Cortex of kidney (tissue), 1 donor: ENCODE measurements at places on chromosomes 6 and 20.

DNA sequence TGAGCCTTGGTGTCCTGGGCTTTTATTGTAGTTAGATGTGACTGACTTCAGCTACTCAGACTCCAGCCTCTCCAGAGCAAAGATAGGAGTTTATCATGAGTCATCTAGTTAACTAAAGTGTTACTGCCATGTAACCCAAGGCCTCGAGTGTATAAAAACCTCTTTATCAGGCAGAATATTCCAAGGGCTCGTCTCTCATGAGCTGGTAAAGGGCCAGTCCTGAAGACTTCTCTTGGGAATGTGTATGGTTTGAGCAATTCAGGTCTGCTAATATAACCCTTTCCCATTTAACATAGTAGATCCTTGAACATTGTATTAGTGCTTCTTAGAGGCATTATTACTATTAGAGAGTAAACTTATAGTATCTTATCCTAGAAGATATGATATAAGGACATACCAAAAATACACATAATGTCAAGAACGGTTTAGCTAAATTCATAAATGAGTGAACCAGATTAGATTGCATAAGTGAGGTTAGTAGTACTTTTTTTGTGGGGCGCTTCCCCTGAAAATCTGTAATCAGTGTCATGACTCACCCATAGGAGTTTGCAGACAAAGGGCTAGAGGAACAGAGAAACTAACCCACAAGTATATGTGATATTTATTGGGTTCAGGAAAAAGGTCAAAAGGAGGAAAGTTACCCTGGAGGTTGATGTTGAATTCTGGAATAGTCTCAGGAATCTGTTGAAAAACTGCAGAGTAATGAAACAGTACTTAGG lies 16.0 kb downstream of the DSE start:
- DNase-seq: no peak

DNA sequence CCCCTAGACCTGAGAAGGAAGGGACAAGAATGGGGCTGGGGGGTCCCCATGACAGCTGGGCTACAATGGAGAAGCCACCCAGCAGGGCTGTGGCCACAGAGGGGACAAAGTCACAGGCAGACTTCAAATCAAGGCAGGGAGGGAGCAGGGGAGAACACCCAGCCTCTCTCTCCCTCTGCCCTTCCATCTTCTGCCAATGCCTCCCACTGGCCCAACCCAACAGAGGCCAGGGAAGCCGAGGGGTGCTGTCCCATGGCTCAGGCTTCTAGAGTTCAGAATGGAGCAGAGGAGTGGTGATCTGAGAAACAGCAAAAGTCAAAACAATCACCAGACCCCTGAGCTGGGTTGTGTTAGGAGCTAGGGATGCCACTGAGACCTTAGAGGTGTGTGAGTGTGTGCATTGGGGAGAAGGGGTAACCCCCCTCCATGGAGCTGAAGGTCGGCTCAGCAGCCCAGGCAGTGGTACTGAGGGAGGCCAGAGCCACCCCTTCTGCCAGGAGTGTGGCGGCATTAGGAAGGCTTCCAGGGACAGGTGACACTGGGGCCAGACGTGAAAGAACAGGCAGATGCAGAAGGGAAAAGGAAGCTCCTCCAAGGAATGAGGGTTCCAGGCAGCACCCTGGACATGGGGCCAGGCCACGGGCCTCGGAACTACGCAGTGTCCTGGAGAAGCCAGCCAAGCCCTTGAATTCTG lies 12.0 kb downstream of the GLP1R start:
- no peak for DNase-seq

GRCh38 chr6:12343122-12343439 lies 52.9 kb downstream of the EDN1 start:
- no peak for DNase-seq

DNA sequence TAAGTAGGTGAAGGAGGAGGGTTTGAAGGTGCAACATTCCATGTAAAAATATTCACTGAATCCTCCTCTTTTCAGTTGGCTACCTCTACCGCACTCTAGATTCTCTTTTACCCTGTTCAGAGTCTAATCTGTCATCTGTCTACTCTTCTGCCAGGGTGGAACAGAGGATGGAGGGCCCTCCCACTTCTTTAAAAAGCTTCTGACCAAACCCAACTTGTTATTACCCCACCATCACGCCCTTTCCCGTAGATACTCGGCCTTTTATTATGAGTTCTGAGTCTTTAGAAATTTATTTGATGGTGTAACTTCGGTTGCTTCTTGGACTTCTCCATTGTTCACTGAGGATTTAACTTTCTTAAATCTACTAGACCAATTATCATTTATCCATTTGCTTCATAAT lies 11.7 kb downstream of the STX11 start:
- no peak for DNase-seq

DNA sequence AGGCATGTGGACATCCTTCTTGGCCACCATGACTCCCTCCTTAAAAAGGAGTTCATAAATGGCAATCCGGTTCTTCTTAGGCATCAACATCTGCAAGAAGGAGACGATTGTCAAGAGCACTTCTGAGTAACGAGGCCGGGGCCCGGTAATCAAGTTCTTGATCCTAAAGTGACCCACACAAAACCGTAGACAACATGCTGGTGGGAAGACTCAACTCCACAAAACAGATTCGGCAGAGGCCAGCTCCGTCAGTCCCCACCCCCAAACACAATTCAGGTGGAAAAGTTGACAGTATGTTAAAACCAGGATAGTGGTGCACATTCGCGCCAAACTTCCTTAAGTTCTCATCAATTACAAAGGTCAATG lies 754 bp downstream of the RPS10 start:
- DNase-seq: no peak

DNA sequence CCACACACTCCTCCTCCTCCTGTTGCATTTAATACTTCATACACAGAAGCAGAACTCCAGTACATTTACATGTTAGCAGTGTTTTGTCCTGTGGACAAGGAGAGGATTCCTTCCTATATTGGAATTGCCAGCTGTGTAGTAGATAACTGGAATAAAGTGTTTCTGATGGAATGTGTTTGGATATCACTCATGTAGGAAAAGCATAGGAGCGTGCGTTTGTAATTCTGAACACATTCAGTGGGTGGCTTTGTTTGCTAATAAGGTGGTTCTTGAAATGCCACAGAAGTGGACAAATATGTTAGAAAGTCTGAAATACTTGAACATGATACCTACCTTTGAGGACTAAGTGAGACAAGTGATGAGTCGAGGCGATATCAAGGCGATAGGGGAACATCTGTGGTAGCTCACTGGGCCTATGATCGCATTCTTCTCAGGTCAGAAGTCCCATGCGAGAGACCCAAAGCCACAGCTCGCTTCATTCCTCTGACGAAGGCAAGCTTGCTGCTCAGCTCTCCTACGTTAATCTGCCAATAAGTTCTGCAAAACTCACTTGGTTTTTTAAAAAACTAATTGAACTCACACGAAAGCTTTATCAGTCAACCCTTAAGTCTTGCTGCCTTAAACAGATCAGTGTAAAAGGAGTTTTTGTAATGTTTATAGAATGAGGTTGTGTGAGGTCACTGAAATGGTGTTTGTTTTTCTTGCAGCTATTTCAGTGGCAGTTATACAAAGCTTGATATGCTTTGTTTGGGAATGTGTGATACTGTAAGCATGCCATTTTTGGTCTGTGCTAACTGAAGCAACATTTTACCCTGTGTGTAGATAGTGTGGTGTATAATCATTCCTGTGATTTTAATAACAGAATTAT lies 159.9 kb downstream of the SOX4 start:
- no peak for DNase-seq

- DNase-seq: no peak
These were observed 377.6 kb downstream of the ESR1 start for GRCh38 chr6:152184917-152185574.

- DNase-seq: no peak
These were observed 392.7 kb upstream of the ID4 start for GRCh38 chr6:19444481-19444880.

GRCh38 chr6:7883381-7883780 lies 27.2 kb downstream of the TXNDC5 start:
- DNase-seq: no peak

DNA sequence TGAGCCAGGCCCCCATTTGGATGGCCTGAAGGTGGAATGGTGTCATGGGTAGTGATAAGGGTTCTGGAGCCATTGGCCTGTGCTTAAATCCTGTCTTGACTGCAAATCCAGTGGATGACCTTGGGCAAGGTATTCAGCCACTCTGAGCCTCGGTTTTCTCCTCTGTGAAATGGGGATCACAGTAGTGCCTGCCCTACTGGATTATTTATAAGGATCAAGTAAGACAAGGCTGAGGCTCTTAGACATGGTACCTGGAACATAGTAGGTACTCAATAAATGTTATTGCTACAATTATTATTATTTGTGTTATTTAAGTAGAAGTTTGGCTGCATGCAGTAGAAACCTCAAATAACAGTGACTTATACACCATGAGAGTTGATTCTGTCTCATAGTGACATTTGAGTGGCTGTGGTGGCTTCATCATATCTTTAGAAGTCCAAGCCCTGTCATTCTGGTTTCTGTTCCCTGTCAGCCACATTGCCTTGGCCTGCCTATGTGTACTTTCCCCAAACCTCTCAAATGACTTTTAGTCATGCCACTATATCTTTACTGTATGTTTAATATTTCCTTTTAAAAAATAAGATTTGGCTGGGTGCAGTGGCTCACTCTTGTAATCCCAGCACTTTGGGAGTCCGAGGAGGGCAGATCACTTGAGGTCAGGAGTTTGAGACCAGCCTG lies 37.6 kb upstream of the CHMP4B start:
- DNase-seq: no peak

DNA sequence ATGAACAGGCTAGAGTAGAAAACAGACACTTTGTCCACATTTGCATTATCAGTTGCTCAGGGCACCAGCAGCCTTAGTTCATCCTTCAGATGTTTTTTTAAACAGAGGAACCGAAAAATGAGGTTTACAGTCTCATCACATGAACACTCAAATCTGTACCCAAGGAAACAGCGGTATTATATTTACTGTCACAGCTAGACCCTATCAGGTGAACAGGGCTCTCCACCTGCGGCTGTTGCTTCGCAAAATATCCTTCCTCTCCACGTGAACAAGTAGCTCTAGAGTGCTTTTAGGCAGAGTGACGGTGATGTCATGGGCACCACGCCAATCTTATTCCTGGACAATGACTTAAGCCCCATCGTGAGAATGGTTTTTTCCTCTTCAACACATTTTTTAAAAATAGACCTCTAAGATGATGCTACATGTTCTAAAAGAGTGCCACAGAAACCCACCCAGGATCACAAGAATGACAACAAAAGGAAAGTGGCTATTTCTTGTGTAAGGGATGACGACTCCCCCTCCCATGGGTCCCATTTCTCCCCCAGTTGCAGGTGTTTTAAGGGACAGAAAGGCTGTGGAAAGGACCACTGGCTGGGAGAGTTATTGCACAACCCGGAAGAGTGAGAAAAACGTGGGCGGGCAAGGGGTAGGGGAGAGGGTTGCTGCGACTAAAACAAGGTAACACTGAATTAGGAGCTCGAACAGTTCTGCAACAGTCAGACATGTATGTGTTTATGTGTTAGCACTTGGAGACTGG lies 77.7 kb downstream of the EFHC1 start:
- DNase-seq: no peak

GRCh38 chr20:14583413-14583812 lies 246.0 kb upstream of the FLRT3 start:
- DNase-seq: no peak

- no peak for DNase-seq
These were observed 213.8 kb downstream of the IBTK start for GRCh38 chr6:82033631-82034211.

DNA sequence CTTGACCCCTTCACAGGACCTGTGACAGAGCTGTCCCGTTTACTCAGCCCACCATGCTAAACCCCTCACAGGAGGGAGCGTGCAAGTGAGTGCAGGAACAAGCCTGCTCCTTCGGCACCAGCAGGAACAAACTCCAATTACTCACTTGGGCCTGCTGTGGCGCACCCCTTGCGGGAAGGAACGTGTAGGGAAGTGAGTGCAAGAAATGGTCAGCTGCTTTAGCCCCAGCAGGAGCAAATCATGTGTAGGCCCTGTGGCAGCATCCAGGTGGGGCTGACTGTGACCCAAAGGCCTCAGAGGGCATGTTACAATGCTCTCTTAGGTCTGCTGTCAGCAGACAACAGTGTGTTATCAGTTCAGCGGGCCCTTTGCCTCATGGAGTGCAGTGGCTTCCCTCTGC lies 574.4 kb downstream of the PRKN start:
- no peak for DNase-seq

GRCh38 chr20:38645980-38646858 lies 44.6 kb downstream of the ARHGAP40 start:
- DNase-seq: no peak

DNA sequence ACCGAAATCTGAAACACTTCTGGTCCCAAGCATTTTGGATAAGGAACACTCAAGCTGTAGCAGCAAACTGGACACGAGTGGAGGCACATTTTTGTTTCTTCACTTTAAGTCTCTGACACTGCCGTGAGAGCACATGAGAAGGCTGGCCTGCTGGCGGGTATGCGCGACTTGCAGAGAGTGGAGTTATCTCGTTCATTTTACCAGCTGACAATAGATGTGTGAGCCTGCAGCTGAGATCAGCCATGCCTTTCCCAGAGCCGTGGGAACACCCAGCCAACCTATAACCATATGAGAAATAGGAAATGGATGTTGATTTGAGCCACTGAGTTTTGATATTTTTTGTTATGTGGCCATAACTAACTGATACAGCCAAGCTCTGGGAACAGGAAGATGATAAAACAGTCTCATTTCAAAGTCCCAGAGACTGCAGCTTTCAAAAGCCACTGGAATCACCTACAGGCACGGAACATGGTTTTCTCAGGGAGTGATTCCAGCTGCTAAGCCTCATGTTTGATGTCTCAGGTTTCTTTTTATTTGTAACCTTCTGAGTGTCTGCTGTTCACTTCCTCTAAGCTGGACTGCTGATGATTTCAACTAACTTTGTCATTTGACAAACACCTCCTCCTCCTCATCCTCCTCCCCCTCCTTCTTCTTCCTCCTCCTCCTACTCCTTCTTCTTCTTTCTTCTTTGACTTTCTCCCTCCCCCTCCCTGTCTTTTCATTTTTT lies 28.6 kb upstream of the LAMP5 start:
- DNase-seq: no peak

GRCh38 chr6:29014729-29015608 lies 9.9 kb upstream of the ZNF311 start:
- no peak for DNase-seq

DNA sequence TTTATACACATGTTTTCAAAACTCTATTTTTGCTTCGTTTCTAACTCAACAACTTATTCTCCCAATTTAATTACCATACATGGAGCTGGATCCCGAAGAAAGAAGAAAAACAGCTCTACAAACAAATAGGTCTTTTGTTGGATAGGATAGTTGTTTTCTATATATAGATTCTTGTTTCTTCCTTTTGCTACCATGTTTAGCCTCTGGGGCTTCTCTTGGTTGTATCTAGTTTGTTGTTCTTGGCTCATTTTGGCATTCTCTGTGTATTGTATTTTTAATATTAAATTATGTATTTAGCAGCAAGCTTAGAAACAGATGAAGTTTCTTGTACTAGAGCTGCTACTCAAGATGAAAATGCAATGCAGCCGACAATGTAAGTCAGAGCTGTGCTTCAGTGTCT lies 60.9 kb downstream of the PLCB4 start:
- DNase-seq: no peak

DNA sequence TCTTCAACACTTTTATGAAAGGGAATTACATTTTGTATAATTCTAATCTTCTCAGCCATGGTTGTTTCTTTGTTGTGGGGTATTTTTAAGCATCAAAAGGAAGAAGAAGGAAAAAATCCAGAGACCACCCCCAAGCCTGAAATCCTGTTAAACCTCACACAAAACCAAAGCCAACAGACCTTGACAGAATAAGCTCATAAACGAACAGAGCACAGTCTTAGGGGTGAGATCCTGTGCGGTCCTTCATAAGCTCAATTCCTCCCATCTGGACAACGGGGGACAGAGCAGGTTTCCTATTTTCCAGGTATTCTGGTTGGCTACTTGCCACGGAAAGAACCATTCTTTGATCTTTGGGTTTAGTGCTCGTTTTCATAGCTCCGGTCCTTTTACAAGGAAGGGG lies 151.3 kb upstream of the SULF2 start:
- DNase-seq: no peak
